ENCODE measurements at places on chromosomes 1 and 21.

DNA sequence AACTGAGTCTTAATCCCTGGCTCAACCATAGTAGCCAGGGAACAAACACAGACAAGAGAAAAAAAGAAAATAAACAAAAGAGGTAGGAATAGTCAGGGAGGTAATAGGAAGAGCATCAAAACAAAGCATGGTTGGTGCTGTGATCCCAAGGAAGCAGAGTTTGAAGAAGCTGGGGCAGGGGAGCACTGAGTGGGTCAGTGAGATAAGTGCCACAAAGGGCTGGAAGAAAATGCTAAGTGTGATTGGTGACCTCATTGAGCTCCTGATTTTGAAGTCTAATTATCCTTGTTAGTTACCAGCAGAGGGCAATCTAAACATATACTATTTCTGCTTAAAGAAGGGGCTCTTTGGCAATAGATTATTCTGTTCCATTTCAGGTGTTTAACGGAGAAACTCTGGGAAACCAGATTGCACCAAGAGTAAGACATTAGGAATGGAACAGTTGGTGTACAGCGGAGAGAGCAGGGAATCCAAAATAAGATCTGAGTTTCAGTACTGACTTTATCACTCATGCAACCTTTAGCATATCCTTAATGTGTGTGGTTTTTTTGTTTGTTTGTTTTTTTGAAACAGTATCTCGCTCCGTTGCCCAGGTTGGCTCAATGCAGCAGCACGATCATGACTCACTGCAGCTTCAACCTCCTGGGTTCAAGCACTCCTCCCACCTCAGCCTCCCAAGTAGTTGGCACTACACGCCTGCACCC, 30.7 kb upstream of the KIAA1614 start:
- DNase-seq, result peak; percentile 75

- no peak for DNase-seq
Measured at GRCh38 chr1:72986591-72987290, 704.4 kb upstream of the NEGR1 start.

- no peak for DNase-seq
Measured at GRCh38 chr1:93140106-93140505, 40.1 kb downstream of the TMED5 start.

- DNase-seq, result no peak
Measured at GRCh38 chr1:151055581-151055980, 3.8 kb downstream of the CDC42SE1 start.
